ENCODE measurements at places on chromosomes 2 and 18. TPM values are rescaled to one million over a fixed set of nuclear protein-coding genes. Genes with fewer than 3 reads are reported as not detected.

Gene SCYGR8
- total RNA-seq, result not detected

DNA sequence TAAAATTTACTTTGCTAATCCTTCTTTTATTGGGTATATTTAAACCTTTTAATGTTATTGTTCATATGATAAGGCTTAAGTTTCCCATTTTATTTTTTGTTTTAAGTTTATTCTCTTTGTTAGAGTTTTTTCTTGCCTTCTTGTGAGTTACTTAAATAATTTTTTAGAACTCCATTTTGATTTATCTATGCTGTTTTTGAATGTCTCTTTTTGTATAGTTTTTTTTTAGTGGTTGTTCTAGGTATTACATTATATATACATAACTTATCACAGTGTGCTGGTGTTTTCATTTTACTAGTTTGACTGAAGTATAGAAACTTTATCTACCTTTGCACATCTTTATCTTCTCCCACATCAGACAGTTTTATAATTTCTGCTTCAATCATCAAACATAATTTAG lies 49.4 kb upstream of the TGFA start:
- DNase-seq, result no peak

- DNase-seq, result peak; percentile 26
Observed at GRCh38 chr2:167844714-167845530, 402.5 kb downstream of the STK39 start.

Gene SOWAHC
- 23.0 TPM for total RNA-seq

Gene SAG
- total RNA-seq, result not detected

GRCh38 chr18:62524440-62525200 lies 1.8 kb downstream of the ZCCHC2 start:
- DNase-seq, result peak; percentile 70

DNA sequence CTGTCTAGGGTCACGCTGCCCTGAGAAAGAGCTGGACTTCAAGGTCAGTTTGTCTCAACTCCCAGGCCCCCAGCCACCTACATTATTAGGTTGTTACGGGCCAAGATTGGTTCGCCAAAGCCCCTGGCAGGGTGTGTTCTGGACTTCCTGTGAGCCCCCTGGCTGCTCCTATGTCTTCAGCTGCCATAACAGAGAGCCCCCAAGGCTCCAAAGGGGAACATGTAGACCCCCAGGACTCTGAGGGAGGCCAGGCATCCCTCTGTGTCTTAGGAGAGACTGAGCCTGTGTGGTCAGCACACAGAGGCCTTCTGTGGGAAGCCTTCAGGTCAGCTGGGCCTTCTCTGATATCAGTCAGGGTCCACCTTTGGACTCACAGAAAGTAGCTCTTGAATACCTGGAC lies 58.3 kb downstream of the INHBB start:
- no peak for DNase-seq

DNA sequence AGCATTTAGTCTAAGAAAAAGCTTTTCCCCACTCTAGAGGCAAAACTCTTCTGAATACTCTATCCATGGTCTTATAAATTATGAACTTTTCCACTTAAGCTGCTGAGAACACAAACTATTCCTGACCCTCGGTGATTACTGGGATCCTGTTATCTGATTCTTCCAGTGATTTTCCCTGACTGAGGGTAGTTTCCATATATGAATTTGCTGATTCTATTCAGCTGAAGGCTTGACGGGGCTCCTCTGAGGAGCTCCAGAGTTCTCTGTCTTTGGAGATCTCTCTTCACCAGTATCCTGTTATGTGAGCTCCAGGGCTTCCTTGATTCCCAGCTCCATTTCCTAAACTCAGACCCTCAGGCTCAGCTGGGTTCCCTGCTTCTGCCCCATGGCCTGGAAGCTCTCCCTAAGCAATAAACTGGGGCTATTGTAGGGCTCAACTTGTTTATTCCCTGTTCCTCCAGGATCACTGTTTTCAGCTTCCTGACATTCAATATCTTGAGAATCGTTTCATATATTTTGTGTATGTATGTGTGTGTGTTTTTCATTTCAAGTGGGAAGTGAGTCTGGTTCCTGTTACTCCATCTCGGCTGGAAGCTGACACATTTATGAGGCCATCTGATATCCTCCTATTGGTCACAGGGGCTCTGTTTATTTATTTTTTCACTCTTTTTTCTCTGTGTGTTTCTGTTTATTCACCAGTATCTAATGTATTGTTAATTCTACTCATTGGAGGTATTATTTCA lies 78.2 kb downstream of the ARHGAP28 start:
- DNase-seq, result no peak

DNA sequence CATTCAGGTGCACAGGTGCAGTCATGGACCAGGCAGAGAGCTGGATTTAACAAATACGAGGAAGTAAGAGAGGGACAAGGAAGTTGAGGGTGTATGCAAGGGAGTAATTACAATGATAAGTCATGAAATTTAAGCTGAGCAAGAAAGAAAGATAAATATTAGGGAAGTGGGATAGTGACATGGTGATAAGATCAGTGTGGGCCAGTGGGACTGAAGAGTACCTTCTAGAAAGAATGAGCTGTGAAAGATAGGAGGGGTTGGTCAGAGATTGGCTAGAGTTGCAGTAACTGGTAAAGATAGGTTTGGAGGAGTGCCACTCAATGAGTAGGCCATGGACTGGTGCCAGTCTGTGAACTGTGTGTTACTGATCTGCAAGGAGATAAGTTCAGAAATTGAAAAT lies 200.8 kb upstream of the SIX3 start:
- no peak for DNase-seq

- DNase-seq, result no peak
Observed at GRCh38 chr2:11764359-11764758, 17.9 kb downstream of the LPIN1 start.

Gene CD8B2
- total RNA-seq, result not detected

DNA sequence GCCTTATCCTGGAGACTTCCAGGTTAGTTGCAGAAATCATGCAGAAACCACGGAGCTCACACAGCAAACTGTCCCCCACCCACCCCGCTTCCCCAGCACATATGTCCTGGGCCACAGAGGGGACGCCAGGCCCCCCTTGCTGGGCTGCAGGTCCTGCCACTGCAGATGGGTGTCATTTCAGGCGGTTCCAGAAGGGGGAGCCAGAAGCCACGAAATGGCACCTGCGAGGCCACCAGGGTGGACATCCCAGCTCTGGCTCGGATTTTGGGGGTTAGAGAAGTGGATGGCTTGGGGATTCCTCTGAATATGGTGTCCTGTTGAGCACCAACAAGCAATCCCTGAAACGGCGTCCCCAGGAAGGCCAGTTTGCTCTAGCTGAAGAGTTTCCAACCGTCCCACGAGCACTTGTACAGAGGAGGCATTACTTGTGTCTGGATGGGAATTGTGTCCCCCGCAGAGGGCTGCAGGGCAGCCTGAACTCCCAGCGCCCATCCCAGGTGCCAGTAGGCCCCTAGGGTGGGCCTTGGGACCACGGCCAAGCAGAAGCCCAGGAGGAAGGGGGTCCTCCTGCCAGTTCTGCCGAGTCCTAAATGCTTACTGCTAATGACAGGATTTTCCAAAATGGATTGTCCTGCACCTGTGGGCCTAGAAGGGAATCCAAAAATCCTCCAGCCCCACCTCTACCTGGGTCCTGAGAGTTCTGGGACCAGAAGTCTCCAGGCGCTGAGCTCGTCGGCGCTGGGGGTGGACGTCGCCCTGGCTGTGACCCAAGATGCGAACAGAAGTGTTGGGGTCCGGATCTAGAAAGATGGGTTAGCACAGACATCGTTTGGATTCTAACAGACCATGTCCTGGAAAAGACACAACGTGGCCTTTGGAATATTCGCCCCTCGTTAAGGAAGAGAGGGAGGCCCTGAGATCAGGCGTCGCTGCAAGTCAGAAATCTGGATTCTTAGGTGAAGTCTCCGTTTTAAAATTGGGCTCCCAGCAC lies 14.6 kb upstream of the NFATC1 start:
- peak; percentile 84 for DNase-seq

DNA sequence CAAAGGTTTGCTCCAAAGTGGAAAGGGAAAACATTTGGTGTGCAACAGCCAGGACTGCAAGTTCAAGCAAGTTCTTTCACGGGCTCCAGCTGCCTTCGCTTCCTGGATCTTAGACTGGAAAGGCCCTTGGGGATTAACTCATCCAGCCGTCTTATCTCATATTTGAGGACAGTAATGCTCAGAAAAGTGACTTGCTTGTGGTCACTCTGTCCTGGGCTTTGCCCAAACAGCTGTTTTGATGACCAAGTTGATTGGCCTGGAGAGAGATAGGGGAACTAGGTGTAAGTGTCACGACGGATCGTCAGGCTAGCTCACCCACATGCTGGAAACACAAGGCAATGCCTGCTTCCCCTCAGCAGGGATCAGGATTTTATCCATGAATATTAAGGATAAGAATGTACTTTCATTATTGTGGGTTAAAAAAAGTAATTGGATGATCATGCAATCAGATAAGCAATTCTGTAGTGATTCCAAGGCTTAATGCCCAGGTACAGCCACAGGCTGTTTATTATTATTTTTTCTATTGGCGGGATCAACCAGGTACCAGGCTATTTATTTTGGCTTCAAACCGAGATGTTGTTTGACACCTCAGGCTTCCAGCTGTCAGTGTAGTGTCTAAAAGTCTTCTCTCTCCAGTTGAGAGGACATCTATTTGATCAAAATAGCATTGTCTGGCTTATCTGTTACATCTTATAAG lies 162.5 kb upstream of the EPAS1 start:
- DNase-seq, result peak; percentile 37

DNA sequence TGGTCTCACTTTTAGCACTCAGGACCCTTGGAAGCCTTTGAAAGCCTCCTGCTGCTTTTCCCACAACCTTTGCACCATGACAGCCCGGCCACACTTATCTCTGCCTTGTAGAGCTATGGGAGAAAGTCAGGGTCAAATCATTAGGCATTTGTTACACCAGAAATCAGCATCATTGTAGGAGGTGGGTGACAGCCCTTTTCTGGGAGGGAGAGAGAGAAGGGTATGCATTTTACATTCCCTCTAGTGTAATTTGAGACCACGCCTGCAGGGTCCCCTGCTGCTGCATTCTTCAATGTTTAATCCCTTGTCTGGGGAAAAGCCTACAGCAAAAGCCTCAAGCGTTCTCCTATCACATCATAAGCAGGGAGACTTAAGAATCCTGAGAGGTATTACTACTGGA lies 766.8 kb upstream of the FAM98A start:
- DNase-seq, result peak; percentile 10

- DNase-seq, result no peak
Observed at GRCh38 chr2:74302865-74303264, 40.4 kb downstream of the SLC4A5 start.

Gene TIGD1
- 4.6 TPM for total RNA-seq

GRCh38 chr18:56391931-56392590 lies 246.3 kb downstream of the TXNL1 start:
- DNase-seq, result no peak

- DNase-seq, result no peak
Observed at GRCh38 chr2:31739161-31739560, 158.4 kb upstream of the SRD5A2 start.

GRCh38 chr2:105307962-105308361 lies 21.6 kb downstream of the TGFBRAP1 start:
- no peak for DNase-seq

DNA sequence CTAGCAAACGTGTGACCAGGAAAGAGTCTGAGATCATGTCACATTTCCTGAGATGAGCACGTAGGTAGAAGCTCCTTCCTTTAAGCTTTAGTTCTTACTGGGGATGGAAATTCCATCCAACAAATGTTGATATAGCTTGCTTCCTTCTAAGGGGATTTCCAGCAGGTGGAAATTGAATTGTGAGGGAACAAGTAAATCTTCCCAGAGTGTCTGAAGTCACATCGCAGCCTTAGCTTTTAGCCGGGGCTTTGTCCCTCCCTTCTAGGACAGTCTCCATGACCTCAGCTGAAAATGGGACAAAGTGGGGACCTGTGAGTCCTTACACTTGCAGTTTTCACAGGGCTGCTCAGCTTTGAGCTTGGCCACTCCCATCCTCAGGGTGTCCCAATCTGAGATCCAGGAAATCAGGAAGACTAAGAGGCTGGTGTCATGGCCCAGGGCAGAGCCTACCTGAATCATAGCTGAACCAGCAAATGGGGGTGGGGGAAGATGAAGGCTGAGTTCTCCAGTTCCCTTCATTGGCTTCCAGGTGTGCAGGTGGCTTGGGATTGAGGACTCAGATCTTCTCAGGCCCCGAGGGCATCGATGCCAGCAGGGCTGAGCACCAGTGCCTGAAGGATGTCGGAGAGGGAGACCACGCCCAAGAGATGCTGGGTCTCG lies 8.3 kb downstream of the PRKAG3 start:
- DNase-seq, result no peak

DNA sequence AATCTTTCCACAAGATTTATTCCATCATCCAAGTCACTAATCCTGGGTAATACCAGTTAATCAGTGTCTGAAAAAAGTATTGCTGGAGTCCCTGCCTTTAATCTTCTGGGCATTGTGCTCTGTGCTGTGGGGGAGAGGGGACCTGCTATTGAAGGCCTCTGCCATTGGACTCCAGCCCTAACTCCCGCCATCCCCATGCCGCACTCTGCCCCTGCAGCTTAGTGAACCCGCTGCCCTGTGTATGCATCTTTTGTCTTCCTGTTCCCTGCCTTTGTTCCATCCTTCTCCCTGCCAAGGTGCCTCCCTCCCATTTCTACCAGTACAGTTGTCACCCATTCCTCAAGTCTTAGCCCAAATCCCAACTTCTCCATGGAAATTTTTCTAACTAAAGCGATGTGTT lies 113.8 kb upstream of the EPAS1 start:
- DNase-seq, result no peak

DNA sequence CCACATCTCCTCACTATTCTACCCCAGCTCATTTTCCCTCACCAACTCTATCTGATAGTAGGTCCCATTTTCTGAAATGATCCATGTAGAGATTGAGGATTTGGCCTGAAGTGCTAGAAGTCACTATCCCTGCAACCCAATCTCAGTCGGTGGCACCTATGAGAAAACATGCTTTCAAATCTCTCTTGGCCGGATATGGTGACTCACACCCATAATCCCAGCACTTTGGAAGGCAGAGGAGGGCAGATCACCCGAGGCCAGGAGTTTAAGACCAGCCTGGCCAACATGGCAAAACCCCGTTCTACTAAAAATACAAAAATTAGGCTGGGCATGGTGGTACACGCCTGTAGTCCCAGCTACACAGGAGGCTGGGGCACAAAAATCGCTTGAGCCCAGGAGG lies 19.1 kb upstream of the MARCHF4 start:
- no peak for DNase-seq

DNA sequence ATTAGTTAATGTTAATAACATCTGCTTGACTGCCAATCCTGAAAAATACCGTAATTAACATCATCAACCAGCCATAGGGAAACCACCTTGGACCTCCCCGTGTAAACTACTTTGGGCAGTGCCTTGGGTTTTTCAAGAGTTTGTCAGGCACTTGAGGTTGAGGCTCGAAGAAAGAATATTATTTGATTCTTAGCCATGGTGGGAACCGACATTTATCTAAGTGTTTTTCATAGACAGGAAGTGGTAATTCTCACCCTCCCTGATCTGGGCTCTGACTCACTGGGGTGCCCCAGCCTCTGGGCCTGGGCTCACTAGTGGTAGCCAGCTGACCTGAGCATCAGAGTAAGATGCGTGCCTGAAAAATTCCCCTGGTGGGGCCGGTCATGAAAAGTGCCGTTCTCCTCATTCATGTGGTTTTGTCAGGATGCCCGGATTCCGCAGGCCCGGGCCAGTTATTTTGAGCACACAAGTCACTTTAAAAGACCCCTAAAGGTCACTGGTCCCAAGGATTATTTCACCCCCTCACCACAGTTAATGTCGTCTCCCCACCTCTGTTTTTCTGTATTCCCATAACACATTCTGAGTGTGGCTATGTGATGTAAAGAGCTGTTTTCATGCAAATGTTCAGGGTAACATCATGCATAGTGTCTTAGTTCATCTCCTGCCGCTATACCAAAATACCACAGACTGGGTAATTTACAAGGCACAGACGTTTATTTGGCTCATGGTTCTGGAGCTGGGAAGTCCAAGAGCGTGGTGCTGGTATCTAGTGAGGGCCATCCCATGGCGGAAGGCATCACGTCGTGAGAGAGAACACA lies 21.6 kb upstream of the SPATA3 start:
- DNase-seq, result no peak

GRCh38 chr2:8285081-8285480 lies 396.8 kb upstream of the ID2 start:
- DNase-seq, result no peak
